ENCODE measurements at places on chromosomes 4 and X. TPM values are rescaled to one million over a fixed set of nuclear protein-coding genes. Genes with fewer than 3 reads are reported as not detected.

ARHGAP6 gene
- total RNA-seq, result 1.3 TPM

SPON2 gene
- total RNA-seq, result 1.3 TPM

PPBP gene
- not detected for total RNA-seq

ADH1A gene
- total RNA-seq, result not detected

ZNF630 gene
- 1.3 TPM for total RNA-seq

OTOP1 gene
- total RNA-seq, result not detected

Data from vein endothelial cell (primary cell).